ENCODE measurements at places on chromosomes 13 and 19. TPM values are rescaled to one million over a fixed set of nuclear protein-coding genes. Genes with fewer than 3 reads are reported as not detected.

GRCh38 chr19:47324502-47324901, 7.5 kb upstream of the C5AR2 start:
- no peak for DNase-seq

LILRB5 gene
- 10.6 TPM for polyA plus RNA-seq

DNA sequence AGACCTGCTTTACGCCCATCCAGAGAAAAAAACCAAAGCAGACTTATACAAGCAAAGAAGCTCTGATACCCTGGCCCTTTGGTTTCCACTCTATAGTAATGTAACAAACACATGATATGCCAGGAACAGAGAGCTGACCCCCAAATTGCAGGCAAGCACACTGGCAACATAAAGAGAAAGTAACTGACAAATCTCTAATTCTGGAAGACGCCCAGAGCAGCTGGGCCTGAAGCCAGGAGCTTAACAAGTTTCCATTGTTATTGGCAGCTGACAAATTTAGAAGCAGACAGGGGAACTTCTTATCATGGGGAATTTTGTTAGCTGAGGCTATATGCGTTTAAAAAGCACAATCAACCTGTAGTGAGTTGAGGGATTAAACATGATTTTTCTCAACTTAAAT, 158.0 kb downstream of the DLEU7 start:
- no peak for DNase-seq

- no peak for DNase-seq
Observed at GRCh38 chr13:112053167-112053743, 13.7 kb upstream of the SOX1 start.

DNA sequence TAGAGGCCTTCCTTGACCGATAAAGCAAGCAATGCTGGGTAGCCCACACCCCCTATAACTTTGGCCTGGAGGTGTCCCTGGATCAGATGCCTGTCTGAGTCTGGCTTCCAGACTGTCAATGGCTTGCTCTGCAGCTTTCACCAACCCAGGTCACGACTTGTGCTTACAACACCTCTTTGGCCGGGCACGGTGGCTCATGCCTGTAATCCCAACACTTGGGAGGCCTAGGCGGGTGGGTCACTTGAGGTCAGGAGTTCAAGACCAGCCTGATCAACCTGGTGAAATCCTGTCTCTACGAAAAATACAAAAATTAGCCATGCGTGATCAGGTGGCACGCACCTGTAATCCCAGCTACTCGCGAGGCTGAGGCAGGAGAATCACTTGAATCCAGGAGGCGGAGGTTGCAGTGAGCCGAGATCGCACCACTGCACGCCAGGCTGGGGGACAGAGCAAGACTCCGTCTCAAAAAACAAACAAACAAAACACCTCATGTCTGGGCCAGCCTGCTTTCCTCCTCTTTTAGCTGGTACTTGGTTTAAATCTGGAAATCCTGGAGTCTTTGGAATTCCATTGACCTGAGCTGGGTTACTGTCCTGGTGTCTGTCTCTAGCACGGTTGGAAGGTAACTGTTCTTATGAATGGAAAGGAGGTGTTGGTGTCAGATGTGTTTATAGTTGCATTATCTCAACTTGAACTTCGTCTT, 10.3 kb upstream of the GARRE1 start:
- DNase-seq = no peak

- DNase-seq = no peak
Observed at GRCh38 chr13:102777736-102778135, 4.2 kb upstream of the TEX30 start.

- DNase-seq = no peak
Observed at GRCh38 chr13:51523082-51523518, 61.2 kb upstream of the WDFY2 start.

CRX gene
- polyA plus RNA-seq = not detected

DNA sequence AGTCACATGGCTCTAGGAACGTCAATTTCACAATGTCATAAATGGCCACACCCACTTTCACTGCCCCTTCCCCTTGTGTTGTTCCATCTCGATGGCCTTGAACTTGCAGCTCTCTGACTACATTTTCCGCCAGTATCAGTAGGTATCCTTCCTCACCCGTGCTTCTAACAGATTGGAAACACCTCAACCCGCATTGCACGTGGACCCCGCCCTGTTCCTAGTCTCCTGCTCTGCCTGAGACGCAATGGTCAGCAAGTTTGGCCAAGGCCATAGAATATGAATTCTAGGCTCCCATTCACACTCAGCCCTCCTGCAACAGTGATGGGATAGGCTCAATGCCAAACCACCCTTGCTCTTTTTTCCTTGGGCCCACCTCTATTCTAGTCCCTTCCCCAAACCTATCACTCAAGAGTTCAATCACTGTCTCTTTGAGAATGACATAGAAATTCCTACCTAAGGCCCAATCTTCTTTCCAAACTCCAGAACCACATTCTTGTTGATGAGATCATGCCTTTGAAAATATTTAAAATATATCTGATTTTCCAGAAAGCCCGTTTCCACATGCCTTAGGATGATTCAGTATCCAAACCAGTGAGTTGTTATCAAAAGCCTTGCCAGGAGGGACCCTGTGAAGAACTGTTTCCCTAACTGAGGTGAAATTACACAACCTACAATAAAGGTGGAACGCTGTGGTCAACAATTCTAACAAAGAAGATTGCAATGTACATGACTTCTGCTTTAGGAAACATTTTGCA, 334.6 kb downstream of the MYO16 start:
- DNase-seq = no peak

NOSIP gene
- 65.0 TPM for polyA plus RNA-seq

- DNase-seq = no peak
Observed at GRCh38 chr19:47485210-47485609, 1.2 kb upstream of the KPTN start.

SLC6A16 gene
- polyA plus RNA-seq = 5.3 TPM

TTC9B gene
- polyA plus RNA-seq = not detected

DNA sequence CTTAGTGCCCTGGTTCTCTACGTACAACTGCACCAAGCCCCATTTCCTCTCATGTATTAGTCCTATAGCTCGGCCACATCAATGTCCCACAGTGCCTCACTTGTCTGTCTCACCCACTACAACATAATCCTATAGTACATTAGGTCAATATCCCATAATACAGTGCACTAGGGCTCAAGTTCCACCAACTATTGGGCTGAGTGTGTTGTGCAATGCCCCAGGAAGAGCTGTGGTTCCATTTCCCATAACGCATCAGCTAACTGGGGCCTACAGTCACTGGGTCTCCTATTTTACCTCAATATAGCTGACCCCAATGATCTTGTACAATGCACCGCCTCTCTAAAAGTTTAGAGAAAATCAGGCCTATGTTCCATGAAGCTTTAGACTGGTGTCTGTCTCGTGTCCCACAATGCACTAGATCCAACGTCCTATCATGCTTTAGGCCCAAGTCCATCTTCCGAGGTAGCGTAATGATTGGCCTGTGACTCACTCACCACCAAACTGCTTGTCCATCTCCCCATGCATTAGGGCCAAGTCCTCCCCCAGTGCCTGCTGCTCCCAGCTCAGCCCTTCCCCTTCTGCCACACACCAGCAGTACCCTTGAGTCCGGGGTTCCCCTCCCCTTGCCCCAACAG, 21.8 kb downstream of the TSKS start:
- no peak for DNase-seq

- DNase-seq = no peak
Observed at GRCh38 chr13:46656786-46657185, 103.8 kb downstream of the LRCH1 start.

DNA sequence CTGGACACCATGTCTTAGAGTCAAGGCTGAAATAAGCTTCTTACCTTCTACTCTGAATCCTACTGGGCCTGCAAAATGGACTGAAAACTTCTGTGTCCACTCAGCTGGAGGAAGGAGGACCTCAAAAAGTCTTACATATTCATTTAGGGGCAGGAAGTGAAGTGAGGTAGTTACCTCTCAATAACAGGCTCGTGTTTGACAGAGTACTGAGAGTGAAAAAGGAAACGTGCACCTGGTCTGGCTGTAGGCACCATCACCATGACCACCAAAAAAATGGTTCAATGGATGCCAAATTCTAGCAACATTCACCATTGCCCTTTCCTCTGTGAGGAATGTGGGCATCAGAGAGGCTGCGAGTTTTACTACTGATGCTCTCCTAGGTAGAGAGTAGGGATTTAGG, 176.2 kb downstream of the RFC3 start:
- no peak for DNase-seq

GRCh38 chr19:1252821-1253513, 4.6 kb downstream of the MIDN start:
- DNase-seq = peak; percentile 91

RNF17 gene
- polyA plus RNA-seq = not detected

TNNT1 gene
- 1.3 TPM for polyA plus RNA-seq

DNA sequence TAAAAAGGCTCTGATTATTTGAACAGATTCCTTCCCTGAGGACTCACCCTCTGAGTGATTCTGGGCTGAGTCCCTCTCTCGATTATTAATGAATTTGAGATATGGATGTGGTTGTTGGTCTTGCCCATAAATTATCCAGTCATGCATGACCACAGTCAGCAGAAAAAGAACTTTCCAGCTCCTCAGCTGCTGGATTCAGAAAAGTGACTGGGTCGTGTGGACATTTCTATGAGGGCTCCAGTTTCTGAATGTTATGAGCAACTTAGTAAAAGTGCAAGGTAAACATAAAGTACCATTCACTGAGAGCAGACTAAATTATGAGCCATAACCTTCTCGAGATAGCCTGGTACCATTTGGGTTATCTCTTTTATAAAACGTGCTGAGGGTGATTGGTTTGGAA, 100.1 kb upstream of the CLDN10 start:
- DNase-seq = no peak

GRCh38 chr19:17022738-17023137, 3.9 kb downstream of the CPAMD8 start:
- DNase-seq = no peak

GRCh38 chr13:29511106-29511796, 84.2 kb downstream of the SLC7A1 start:
- DNase-seq = no peak

DNA sequence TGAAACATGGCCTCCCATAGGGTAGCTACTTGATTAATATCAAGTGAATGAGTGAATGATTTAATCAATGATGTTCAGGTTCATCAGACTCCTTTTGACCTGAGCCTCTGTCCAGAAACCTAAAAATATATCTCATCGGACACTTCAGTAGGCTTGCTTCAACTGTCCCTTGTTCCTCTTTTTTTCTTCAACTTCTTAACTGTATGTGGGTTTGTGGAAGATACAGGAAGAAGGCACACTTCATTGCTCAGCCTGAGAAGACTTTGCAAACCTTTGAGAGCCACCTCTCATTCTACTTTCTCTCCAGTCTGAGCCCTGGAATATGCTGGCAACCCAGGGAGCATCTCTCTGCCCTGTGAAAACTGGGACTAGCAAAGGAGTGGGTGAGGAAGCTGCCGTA, 557.0 kb downstream of the FGF9 start:
- no peak for DNase-seq

- DNase-seq = peak; percentile 19
Observed at GRCh38 chr19:52398081-52398441, 412 bp downstream of the ZNF528 start.

DNA sequence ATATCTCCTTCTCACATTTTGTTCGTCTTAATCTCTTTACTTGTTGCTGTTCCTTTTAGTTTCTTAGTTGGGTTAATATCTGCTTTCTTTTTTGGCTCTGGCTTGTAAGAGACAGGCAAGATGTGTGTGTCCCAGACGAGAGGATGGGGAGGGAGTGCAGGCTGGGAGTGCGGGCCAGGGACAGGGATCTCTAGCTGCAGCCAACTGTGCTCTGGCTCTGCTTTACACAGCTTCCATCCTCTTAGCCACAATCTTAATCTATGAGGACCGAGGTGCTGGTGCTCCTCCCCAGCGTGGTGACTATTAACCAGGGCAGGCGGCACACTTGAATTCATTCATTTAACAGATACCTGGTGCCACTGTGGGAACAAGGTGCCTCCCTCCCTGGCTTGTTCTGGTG, 70.9 kb upstream of the WASF3 start:
- DNase-seq = no peak

C5AR1 gene
- 3.5 TPM for polyA plus RNA-seq

- DNase-seq = no peak
Observed at GRCh38 chr19:48922548-48923490, 10.7 kb upstream of the DHDH start.

PCP2 gene
- polyA plus RNA-seq = 0.40 TPM

Data from ovary (tissue), 10 donors.